Sigmoid colon (tissue), 7 donors: ENCODE measurements at places on chromosomes 4 and X. TPM values are rescaled to one million over a fixed set of nuclear protein-coding genes. Genes with fewer than 3 reads are reported as not detected.

DNA sequence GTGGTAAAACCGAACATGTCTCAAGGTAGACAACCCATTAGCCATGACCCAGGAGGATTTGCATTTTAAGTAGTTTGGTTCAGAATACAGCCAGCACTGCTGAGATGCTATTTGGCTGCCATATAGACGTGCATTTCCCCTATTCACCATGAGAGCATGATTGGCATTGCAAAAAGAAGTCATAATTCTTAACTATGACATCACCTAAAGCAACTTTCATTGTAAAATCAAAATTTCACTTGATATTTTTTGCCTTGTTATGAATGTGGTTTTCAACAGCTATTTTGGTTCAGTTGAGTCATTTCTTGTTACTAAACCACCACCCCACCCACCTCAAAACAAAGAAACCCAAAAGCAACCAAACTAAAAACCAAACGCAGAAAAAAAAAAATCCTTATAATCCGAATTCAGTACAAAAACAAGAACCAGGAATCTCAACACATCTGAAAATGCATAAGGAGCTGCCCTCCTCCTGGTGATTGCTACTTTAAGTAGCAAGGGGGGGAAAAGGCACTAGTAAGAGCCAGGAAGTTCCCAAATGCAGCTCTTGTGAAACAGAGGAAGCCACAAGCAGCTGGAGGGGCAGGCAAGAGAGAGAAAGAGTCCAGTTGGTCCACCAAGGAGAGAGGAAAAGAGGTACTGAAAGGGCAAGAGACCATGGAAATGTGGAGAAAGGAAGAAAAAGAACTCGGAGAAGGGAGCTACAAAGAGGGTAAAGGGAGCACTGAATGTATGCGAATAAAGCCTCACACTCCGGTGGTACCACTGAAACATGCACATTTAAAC lies 3.1 kb downstream of the SLITRK4 start:
- no peaks in the 10 kb centered on the region for H3K4me1 ChIP-seq
- no peak for DNase-seq
- H3K27ac ChIP-seq: no peak overlapping the region
- no peaks in the 10 kb centered on the region for H3K36me3 ChIP-seq
- H3K27me3 ChIP-seq: no peaks in the 10 kb centered on the region

DNA sequence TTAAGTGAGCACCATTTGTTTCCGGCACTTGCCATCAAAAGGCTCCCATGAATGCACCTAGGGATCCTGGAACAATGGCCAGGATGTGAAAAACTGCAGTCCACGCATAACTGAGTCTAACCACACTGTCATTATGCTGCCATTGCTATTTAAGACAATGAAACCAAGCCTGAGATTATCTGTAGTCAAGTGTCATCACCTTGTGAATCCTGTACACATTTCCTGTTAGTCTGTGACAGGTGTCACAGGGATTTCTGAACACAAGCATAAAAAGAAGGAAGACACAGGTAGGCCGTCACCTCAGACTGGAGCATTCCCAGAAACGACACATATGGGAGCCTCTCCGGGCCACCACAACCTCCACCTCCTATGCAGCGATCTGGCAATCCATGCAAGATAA lies 66.7 kb downstream of the HADH start:
- no peak overlapping the region for H3K27ac ChIP-seq
- no peaks in the 10 kb centered on the region for H3K27me3 ChIP-seq
- no peak for DNase-seq
- H3K36me3 ChIP-seq: no peaks in the 10 kb centered on the region

DNA sequence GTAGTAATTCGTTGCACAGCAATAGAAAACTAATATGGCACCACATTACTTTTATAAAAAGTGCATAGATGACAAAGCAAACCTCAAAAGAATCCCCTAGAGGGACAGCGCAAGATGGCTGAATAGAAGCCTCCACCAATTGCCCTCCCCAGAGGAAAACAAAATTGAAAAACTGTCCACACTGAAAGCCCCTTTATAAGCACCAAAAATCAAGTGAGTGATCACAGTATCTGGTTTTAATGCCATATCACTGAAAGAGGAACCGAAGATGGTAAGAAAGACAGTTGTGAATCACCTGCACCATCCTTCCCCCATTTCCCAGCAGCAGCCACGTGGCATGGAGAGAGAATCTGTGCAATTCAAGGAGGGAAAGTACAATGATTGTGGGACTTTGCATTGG lies 522.2 kb downstream of the GLUD2 start:
- H3K4me3 ChIP-seq: no peak overlapping the region
- no peak for DNase-seq
- no peaks in the 10 kb centered on the region for H3K36me3 ChIP-seq
- no peaks in the 10 kb centered on the region for H3K27me3 ChIP-seq
- H3K27ac ChIP-seq: no peak overlapping the region
- no peaks in the 10 kb centered on the region for H3K4me1 ChIP-seq

GRCh38 chrX:13265549-13266132 lies 54.2 kb downstream of the ATXN3L start:
- H3K4me1 ChIP-seq: no peaks in the 10 kb centered on the region
- no peaks in the 10 kb centered on the region for H3K27me3 ChIP-seq
- DNase-seq: no peak
- H3K36me3 ChIP-seq: no peaks in the 10 kb centered on the region
- no peak overlapping the region for H3K27ac ChIP-seq
- no peak overlapping the region for H3K4me3 ChIP-seq

GRCh38 chr4:24330573-24330972 lies 253.8 kb downstream of the DHX15 start:
- H3K27me3 ChIP-seq: no peaks in the 10 kb centered on the region
- no peak overlapping the region for H3K27ac ChIP-seq
- H3K36me3 ChIP-seq: no peaks in the 10 kb centered on the region
- no peaks in the 10 kb centered on the region for H3K4me1 ChIP-seq

DNA sequence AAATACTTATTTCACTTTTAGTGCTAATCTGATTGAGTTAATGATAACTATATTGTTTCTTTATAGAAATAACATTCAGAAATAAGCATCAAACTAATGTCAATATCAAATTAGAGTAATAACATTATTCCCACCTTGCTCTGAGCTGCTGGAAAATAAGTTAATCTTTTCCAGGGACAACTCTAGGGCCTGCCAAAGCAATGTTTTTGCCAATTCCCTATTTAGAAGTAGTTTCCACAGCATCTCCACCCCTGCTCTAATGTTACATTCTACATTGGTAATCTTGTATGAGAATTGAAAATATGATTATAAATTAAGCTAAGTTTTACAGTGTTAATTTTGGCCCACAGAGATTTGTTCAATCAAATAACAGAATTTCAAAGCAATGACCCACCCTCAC lies 68.3 kb downstream of the REELD1 start:
- no peak overlapping the region for H3K27ac ChIP-seq
- no peaks in the 10 kb centered on the region for H3K36me3 ChIP-seq
- H3K4me1 ChIP-seq: no peaks in the 10 kb centered on the region
- no peaks in the 10 kb centered on the region for H3K27me3 ChIP-seq

- H3K4me3 ChIP-seq: peak overlapping the region; percentile 30
- H3K27ac ChIP-seq: peak overlapping the region; percentile 73
- DNase-seq: no peak
- H3K36me3 ChIP-seq: peaks cover 18% of the 10 kb centered on the region
Observed at GRCh38 chr4:38023347-38024205, 63.4 kb downstream of the PTTG2 start.

- no peaks in the 10 kb centered on the region for H3K36me3 ChIP-seq
- no peak for DNase-seq
- H3K4me3 ChIP-seq: no peak overlapping the region
- H3K27me3 ChIP-seq: no peaks in the 10 kb centered on the region
Observed at GRCh38 chr4:109157696-109158095, 144.8 kb downstream of the COL25A1 start.

DNA sequence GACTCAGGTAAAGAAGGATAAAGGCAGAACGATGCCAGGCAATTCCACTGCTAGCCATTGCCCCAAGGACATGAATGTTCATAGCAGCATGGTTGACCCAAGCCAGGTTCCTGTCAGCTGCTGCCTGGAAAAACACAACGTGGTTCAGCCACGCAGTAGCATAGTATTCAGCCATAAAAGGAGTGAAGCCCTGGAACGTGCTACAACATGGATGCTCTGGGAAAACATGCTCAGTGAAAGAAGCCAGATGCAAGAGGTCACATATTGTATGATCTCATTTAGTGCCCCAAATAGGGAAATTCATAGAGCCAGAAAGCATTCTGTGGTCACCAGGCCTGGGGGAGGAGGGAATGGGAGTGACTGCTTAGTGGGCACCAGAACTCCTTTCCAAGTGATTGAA lies 129.8 kb downstream of the GPR143 start:
- H3K27ac ChIP-seq: peak overlapping the region; percentile 67
- no peak overlapping the region for H3K4me3 ChIP-seq
- peak; percentile 80 for DNase-seq
- H3K27me3 ChIP-seq: no peaks in the 10 kb centered on the region
- H3K4me1 ChIP-seq: no peaks in the 10 kb centered on the region

The RBMXL3 gene
- total RNA-seq: not detected

The HTN1 gene
- total RNA-seq: not detected

The ASB12 gene
- not detected for total RNA-seq

The AMBN gene
- total RNA-seq: not detected

The MAOB gene
- total RNA-seq: 35.3 TPM

The P2RY4 gene
- 1.7 TPM for total RNA-seq

The MAGEA4 gene
- not detected for total RNA-seq

The CCNA2 gene
- 2.1 TPM for total RNA-seq

The XPNPEP2 gene
- 3.4 TPM for total RNA-seq

The ZMAT1 gene
- total RNA-seq: 13.5 TPM

The TMEM144 gene
- 12.1 TPM for total RNA-seq

The IQSEC2 gene
- total RNA-seq: 16.0 TPM

The EDA2R gene
- 1.2 TPM for total RNA-seq

The ERAS gene
- not detected for total RNA-seq
